ENCODE measurements at places on chromosomes 7 and 10.

DNA sequence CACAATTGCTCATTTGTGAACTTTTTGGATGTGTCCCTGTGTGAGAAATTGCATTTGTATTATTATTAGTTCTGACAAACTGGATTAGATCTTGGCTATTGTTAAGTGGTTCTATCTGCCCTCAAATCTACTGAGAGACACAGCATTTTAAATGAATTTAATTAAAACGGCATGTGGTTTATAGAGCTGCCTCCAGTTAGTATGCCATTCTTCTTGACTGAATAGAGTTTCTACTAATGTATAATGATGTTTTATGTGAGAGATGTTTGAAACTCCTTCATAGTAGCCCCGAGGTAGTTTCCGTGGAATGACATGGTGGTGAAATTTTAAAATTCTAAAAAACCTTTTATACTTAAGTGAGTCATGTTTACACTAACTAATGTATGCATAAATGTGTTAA, 110.9 kb downstream of the DYNC1I1 start:
- DNase-seq = no peak

DNA sequence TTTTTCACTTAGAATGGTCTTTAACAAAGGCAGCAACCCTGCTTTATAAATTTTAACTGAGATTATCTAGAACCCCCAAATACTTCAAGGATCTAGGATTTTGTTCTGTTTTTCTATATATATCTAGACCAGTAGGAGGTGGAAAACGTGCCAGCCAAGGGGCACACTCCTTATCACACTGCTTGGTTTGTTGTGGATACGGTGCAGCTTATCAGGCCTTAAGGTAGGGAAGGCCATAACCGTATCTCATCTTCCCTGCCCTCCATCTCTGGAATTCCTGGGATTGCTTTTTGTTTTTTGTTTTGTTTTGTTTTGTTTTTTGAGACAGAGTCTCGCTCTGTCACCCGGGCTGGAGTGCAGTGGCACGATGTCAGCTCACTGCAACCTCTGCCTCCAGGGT, 75.4 kb downstream of the MPLKIP start:
- DNase-seq = no peak

- no peak for DNase-seq
These were observed 279.8 kb upstream of the ZNF32 start for GRCh38 chr10:43928425-43928968.

DNA sequence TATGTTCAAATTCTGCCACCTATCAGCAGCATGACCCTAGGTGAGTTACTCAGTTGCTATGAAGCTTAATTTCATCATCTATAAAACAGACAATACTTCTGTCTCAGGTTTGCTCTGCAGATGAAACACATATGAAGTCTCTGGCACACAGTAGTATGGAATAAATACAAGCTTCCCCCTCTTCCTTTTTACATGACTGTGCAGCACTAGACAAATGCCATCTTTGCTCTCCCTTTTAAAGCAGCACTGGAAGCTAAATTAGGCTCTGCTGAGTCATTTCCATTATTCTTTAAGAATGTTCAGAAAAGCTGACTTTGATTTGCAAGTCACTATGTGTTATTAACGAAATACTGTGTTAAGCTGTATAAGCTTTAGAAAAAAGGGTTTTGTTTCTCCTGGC, 40.7 kb upstream of the ANAPC16 start:
- peak; percentile 18 for DNase-seq

GRCh38 chr7:127375631-127376030, 16.9 kb downstream of the ZNF800 start:
- no peak for DNase-seq

DNA sequence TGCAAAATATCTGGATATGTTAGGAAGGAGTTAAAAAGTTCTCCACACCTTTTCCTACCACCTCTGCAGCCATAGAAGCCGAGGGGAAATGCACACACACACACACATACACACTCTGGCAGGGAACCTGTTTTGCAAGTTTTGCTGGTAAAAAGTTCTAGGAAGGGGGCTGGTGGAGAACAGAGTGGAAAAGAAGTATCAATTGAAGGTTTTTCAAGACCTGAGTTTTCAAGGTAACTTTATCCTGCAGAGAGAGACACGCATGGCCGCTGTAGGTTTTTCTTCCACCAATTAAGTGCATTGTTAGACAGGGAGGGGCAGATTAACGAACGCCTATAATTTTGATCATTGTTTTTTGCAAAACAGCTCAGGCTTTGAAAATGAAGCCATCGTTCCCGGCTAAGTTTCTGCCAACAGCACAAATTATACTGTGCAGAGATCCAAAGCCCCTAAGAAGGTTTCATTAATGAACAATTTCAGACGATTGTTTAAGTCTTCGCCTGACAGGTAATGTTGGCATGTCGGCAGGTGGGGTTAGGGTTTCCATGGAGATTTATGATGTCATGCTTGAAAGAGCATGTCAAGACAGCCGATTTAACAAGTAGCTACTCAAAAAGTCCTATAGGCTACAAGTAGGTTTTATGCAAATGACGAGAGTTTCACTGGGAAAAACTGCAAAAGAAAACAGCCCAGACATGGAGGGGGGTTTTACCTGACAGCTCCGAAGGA, 29.7 kb downstream of the KIAA1217 start:
- DNase-seq = no peak

DNA sequence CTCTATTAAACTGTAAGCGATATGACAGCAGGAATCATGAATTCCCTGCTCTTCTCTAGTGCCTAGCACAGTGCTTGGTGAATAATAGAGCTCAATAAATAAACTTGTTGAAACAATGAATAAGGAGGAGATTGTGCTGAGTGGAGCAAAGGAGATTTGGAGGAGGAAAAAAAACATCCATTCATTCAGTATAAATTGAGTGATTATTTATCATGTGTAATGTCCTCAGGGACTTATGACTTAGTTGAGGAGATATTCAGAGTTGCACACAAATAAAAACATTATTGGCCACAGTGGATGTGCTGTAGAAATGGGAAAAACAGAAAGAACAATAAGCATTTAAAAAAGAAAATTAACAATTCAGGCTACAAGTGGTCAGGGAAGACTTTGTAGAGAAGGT, 125.7 kb downstream of the FOXP2 start:
- DNase-seq = no peak

GRCh38 chr7:77982926-77983550, 184.5 kb downstream of the PHTF2 start:
- no peak for DNase-seq

GRCh38 chr10:31782701-31783100, 145.9 kb downstream of the ARHGAP12 start:
- no peak for DNase-seq

GRCh38 chr10:32341596-32341995, 5.4 kb downstream of the EPC1 start:
- DNase-seq = no peak

DNA sequence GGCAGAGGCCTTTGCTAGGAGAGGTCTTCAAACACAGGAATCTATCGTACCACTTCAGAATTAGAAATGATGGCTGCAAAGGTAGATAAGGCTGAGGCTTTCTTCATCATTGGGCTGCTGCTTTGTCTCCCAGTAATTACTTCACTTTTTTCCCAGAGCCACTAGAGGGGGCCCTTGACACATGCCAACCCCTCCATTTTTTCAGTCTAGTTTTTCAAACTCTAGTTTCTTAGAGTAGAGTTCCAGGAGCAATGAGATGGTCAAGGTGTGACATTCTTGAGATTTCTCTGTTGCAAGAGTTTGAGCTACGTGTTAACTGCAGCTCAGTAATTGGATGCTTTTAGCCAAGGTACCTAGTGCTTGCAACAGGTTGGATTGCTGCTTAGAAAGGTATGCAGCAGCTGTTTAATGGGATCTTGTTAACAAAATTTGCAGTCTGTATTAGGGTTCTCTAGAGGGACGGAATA, 33.8 kb upstream of the RBM20 start:
- DNase-seq = peak; percentile 79

GRCh38 chr7:2559283-2559950, 638 bp downstream of the IQCE start:
- peak; percentile 31 for DNase-seq

- peak; percentile 20 for DNase-seq
These were observed 660 bp downstream of the SUV39H2 start for GRCh38 chr10:14879124-14879927.

GRCh38 chr7:17275749-17276671, 22.4 kb upstream of the AHR start:
- DNase-seq = peak; percentile 76

DNA sequence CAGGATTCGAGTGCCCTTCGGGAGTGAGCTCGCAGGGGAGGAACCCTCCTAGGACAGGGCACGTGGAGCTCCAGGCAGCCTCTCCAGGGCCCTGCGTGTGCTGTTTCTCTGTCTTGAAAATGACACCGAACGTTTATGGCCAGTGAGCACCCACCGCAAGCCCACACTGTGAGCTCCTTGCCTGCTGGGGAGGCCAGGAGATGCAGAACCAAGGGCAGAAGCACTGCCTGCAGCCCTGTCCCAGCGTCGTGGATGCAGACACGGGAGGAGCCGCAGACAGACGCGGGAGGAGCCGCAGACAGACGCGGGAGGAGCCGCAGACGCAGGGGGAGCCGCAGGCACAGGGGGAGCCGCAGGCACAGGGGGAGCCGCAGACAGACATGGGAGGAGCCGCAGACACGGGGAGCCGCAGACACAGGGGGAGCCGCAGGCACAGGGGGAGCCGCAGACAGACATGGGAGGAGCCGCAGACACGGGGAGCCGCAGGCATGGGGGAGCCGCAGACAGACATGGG, 314.4 kb downstream of the PTPRN2 start:
- DNase-seq = no peak

DNA sequence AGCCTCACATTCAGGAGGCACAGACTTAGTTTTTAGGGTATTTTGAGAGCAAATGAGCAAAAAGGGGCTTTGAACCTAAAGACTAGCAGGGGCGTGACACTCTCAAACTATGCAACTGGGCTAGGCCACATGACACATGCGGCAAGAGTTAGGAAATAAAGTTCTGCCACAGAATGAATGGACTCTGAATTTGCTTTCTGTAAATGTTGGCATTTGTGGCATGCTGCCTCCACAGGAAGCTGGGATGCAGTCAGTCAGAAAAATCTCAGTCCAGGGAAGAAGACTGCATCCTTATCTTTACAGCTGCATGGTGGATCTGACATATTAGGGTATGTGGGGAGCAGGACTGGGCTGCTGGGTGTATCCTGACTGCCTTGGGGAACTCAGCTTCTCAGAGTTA, 181.0 kb downstream of the COBL start:
- no peak for DNase-seq

GRCh38 chr7:2192831-2193534, 39.8 kb downstream of the MAD1L1 start:
- DNase-seq = no peak

GRCh38 chr10:47348138-47348651, at the start of gene RBP3:
RBP3 (plus strand) TSS chr10:47348363; CDS start chr10:47348485, 122 bp downstream.
- DNase-seq = no peak

DNA sequence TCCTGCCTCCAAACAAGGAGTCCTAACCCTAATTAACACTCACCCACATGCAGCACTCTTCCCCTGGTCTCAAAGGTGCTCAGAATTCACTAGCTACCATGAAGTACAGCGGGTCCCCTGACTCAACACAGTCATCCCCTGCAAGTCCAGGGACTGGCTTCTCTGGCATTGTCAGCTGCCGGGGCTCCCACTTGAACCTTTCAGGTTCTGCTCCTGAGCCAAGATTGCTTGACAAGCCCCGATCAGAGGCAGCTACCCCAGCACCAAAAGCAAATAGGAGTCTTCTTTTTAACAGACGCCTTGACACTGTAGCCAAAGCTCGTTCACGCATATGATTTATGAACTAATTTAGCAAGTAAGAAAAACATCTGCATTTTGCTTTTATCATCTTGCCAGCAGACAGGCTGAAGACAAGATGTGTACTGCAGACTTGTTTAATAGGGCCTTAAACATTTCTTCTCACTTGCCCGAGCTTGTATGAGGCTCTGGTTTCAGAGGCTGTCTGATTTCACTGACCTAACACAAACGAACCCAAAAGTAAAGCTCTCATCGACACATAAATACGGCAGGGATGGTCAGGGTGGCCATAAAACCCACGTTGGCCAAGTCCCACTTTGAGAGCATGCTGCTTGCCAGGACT, 67.6 kb upstream of the ADAM12 start:
- no peak for DNase-seq

Data from AG20443 (cell line).